ENCODE measurements at places on chromosomes 7 and 10.

GRCh38 chr10:22693371-22693784 lies 21.0 kb downstream of the PIP4K2A start:
- no peak for DNase-seq

GRCh38 chr10:13347043-13347499 lies 1.0 kb downstream of the SEPHS1 start:
- no peak for DNase-seq

- DNase-seq: no peak
Measured at GRCh38 chr10:98472196-98472595, 25.5 kb upstream of the HPS1 start.

DNA sequence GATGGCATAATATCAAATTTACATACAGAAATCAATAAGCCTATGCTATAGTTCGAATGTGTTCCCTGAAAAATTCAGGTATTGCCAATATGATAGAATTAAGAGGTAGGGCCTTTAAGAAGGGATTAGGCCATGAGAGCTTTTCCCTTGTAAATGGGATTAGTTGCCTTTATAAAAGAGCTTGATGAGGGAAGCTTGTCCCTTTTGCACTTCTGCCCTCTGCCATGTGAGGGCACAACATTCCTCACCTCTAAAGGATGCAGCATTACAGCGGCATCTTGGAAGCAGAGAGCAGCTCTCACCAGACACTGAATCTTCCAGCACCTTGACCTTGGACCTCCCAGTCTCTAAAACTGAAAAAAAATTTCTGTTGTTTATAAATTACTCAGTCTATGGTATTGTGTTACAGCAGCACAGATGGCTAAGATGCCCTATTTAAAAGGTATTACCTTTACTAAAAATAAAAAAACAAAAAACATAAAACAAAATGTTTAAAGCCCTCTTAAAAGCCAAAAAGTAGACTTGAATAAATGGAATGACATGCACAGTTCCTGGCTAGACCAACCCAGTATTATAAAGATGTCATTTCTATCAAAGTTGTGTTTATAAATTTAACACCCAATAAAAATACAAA lies 909.6 kb downstream of the REEP3 start:
- no peak for DNase-seq

DNA sequence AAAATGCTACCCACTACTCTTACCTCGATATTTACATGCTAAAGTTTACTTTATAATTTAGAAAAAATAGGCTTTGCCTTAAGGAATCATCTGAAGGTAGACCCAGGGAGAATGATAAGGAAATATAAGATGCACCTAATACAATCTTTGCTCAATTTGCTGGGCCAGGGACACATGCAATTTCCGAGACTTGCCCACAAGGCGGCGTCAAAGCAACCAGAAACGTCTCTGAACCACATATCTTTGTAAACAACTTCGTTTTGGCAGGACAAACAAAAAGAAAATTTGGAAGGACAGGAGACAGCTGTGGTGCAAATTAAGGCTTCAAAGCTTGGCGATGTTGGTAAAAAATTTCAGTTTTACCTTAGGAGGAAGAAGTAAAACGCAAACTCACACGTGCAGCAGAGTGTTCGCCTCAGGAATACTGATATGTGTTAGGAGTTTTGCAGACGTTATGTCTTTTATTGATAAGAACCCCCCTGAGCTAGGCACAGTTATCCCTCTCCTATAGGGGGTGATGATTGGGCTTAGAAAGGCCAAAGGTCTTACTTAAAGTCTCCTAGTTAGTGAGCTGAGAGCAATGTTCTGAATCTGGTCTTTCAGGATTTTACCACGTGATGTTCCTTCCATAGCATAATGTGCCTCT lies 134.3 kb downstream of the PRKCQ start:
- no peak for DNase-seq

DNA sequence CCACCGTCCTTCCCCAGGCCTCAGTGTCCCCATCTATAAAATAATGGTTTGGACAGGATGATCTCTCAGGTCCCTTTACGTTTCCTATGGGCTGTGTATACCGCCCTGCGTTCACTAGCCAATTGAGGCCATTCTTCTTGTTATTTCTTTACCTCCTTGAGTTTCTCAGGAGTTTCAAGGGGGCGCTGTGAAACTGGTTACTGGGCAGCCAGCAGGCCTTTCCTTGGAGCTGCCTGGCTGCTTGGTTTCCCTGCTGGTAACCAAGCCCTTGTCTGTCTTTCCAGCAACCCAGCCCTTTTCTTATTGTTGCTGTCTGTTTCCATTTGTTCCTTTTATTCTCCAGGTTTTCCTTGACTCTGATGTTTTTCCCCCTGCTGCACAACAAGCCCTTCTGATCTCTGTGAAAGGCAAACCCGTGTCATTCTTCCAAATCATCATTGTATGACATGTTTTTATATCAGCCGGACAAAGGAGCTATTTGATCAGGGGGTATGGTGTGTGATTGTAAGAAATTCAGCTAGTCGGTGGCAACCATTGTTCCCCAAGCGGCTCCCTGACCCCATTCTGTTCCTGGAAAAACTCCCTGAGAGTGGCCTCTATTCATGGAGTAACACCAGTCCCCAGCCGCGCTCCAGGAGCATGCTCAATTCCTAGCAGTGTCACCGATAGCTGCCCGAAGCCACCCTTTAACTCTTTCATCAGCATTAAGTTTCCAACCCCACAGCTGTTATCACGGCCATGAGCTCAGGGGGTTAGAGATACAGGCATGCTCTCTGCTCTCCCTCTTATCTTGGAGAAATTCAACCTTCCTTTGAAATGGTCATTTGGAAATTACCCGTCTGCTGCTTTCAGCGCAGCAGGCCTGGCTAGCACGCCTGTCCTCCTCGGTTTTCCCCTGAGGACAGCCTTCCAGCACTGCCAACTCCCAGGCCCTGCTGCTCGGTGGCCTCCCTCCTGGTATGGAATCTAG lies 26.6 kb downstream of the FGF8 start:
- no peak for DNase-seq

DNA sequence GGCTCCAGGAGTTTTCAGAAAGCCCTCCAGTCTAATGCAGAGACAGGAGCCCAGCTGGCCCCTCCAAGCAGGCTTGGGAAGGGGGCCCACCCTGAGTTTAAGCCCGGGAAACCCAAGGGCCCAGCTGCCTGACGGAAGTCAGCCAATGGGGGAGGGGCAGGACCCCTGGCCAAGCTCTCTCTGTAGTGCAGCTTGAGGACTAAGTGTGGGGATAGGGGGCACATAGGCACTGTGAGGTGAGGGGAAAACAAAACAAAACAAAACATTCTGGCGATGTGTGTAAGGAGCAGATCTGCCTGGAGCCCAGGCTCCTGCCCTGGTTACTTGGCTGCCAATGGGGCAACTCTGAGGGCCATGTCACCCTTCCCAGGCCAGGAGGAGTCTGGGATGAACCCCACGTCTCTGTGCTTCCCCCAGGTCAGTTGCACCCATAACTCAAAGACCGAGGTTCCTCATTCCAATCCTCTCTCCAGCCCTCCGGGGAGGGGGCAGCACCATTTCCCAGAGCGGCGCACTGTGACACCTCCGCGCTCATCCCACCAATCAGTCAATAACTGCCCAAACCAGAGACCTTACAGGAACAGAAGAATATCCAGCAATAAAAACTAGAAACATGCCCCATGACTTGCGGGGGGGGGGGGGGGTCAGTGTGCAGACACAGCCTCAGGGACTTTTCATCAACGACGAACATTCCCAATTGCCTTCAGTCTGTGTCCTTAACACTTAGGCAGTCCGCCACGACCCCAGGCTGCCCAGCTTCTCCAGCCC lies 1.7 kb downstream of the CXCL12 start:
- DNase-seq: peak; percentile 62

DNA sequence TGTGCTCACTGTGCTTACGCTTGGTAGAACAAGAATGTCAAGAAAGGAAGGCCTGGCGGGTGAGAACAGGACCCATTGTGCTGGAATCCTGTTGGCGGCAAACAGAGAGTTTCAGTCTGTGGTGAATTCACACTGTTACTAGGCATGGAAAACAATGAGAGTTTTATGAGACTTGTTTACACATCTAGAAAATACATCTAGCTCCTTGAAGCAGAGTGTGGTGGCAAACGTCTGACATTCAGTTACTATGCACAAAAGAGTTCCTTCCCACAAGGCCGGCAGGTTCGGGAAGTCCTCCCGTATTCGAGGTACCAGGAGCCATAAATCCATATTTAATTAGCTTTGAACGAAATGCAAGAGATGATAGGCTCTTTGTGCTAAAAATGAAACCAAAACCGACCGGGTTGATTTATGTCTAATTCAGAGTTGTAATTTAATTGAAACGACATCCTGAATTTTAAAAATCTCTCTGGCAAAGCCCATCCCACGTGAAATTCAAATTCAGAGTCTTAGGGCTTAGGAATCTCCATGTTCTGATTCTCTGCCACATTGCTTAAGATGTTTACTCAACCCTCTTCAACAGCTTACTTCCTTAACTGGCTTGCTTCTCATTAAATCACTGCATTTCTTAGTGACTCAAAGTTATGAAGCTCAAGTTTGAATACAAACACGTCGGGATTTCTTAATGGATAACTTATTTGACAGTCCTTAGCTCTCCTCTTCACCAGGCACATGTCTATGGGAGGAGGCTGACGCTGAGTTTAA lies 299.9 kb upstream of the PITRM1 start:
- DNase-seq: no peak

- no peak for DNase-seq
Measured at GRCh38 chr10:72241691-72242252, 25.7 kb upstream of the ASCC1 start.

GRCh38 chr10:71396711-71397295 lies at the start of gene CDH23:
Gene CDH23, plus strand, starts transcription at chr10:71396920. Its CDS starts 42,912 bp downstream, at chr10:71439832.
- no peak for DNase-seq

GRCh38 chr10:68330852-68331454 lies 911 bp upstream of the HNRNPH3 start:
- DNase-seq: no peak
